ENCODE measurements at places on chromosomes 3 and 15.

GRCh38 chr15:78041946-78042345 lies 35.6 kb downstream of the TBC1D2B start:
- no peak for DNase-seq

GRCh38 chr3:194396539-194396858 lies 2.6 kb downstream of the GP5 start:
- DNase-seq, result peak; percentile 59

- DNase-seq, result no peak
Measured at GRCh38 chr15:63086947-63087346, 34.7 kb upstream of the LACTB start.

GRCh38 chr3:87997298-87997697 lies 61.5 kb downstream of the CGGBP1 start:
- DNase-seq, result no peak

DNA sequence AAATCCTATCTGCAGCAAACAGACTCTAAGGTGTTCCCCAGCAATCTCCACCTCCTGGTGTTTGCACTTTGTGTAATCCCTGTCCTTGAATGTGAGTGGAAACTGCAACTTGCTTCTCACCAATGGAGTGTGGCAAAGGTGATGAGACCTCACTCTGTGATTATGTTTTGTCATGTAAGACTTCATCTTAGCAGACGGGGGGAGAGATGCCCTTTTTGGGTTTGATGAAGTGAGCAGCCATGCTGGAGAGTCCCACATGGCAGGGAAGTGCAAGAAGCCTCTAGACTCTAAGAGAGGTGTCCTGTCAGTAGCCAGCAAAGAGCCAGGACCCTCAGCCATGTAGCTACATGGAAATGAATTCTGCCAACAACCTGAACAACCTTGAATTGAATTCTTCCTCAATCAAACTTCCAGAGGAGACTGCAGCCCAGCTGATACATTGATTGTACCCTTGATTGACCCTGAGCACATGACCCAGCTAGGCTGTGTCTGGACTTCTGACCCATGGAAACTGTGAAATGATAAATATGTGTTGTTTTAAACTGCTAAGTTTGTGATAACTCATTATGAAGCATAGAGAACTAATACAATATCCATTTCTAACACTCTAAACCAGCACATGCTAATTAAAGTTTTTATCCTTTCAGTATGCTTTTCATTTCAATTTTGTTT lies 71.4 kb upstream of the RASGRF1 start:
- DNase-seq, result no peak

DNA sequence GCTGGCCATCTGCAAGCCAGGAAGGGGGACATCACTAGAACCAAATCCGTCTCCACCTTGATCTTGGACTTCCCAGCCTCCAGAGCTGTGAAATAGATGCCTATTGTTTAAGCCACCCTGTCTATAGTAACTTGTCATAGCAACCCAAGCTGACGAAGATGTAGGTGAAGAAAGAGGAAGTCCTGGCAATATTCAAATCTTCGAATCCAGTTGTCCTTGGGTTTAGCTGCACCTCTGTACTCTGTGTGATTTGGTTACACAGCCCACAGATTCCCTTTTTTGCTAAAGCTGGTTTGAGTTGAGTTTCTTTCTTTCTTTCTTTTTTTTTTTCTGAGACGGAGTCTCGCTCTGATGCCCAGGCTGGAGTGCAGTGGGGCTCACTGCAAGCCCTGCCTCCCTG lies 68.0 kb upstream of the XCR1 start:
- no peak for DNase-seq

DNA sequence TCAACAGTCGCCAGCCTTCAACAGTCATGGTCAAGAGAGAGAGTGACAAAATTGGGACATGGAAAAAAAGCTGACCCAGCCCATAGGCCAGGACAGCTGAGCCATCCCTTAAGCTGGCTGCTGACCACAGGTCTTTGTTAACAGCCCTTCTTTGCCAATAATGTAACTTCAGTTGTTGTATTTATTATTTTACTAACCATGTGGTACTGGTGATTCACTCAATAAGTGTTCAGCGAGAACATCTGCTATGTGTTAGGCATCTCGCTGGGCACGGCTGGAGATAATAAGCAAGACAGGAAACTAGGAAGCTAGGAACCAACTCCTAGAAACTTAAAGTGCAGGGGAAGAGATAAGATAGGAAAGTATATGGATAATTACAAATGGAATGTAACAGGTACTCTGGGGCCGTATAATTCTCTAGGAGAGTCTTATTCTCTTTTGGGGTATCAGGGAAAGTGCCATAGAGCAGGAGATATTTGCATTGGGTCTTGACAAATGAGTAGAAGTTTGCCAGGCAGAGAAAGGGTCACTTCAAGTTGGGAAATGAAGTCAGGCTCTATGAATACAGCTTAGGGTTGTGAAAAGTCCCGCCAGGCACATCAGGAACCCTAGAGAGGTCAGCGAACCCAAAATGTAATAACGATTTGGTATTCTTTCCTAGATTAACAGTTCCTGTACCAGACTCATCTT lies 84.0 kb upstream of the TRA2B start:
- no peak for DNase-seq

DNA sequence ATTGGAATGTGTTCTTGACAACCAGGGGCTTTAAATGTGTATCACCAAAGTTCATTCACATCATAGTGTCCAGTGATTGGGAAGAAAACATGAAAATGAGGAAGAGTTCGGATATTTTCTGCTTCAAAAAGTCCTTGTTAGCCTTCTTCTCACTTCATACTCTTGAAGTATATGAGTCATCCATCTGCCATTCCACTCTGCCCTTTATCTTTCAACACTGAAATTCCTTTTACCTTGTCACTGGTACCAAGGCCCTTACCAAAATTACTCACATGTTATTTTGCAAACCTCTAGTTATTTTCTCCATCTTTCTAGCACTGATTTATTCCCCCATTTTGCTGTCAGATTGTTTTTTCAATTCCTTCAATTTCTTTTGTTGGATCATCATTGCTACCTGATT lies 32.5 kb downstream of the OR5H15 start:
- no peak for DNase-seq

GRCh38 chr15:49747340-49747739 lies 126.5 kb downstream of the DTWD1 start:
- DNase-seq, result no peak

- peak; percentile 31 for DNase-seq
Measured at GRCh38 chr15:79083154-79083553, 7.4 kb downstream of the RASGRF1 start.

DNA sequence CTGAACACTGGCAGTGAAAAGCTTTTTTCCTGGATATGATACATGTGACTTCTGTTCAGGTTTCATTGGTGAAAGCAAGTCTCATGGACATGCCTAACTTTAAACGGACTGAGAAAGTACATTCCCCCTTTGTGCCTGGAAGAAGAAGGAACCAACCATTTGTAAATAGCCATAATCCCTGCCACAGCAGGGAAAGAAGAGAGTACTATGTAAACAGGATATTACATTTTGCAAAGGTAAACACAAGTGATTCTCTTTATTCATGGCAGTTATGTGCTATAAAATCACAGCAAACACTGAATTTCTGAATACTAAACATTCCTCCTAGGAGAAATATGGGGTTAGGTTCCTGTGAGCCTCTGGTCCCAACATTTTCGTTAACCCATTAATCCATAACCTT lies 46.8 kb downstream of the PRICKLE2 start:
- no peak for DNase-seq

DNA sequence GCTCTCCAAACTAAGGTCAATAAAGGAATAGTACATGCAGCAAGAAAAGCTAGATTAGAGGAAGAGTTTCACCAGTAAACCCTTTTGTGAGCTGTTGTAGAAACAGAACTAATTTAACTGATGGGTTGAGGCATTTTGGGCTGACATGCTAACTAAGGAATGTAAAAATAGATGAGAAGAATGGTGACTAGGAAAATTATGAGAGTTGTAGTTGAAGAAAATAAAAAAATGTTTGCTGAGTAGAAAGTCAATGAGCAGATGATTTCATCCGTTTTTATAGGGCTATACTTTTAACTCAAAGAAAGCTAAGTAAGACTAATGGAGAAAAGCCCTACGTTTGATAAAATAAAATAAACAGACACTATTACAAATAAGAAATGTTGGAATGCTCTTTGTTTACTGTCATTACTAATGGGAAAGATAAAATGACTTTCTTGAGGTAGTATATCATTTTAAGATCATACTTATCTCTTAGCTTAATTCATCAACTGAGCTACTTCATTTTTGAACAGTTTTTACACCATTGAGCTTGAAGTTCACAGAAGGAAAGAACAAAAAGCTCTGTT lies 209.4 kb upstream of the DPH6 start:
- DNase-seq, result no peak

GRCh38 chr3:170524073-170524472 lies 61.8 kb downstream of the SLC7A14 start:
- no peak for DNase-seq

DNA sequence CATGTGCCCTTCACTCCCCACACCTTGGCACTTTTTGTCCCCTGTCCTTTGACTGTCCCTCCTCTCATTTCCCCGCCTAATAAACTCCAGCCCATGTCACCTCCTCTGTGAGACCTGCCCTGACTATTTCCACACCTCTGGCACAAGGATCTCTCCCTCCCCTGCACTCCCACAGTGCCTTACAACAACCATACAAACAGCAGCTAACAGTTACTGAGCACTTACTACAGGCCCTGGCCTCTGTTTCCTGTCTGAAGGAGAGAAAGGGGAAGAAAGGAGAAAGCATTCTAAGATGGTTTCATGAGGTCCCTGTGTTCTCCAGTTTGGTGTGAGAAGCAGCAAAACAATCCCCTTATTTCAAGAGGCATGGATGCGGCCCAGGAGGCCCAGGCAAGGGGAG lies 20.0 kb upstream of the TRH start:
- DNase-seq, result peak; percentile 12

- DNase-seq, result no peak
Measured at GRCh38 chr15:90402223-90402622, 14.2 kb downstream of the IQGAP1 start.

DNA sequence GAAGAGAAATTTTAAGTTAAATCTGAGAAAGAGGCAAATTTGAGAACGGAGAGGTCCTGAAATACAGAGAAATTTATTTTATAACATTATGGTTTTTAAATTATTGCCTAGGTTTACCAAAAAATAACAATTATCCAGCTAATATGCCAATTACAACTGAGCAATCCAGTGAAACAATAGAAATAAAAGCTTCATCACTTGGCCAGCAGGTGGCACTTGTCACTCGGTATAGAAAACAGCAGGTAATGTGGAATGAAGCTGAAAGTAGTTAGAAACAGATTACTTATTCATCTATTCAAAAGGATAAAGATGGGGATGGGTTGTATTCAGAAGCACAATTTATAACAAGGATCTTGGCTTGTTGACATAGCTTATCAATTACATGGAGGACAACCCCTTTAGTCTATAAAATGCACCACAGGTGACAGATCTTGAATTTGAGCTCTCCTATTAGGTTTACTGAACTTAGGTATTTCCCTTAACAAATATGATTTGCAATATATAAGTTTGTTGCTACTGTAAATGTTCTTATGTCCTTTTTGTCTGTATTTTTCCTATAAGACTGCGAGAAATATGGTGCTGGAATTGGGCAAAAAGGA lies 70.1 kb upstream of the GUCA1C start:
- no peak for DNase-seq

DNA sequence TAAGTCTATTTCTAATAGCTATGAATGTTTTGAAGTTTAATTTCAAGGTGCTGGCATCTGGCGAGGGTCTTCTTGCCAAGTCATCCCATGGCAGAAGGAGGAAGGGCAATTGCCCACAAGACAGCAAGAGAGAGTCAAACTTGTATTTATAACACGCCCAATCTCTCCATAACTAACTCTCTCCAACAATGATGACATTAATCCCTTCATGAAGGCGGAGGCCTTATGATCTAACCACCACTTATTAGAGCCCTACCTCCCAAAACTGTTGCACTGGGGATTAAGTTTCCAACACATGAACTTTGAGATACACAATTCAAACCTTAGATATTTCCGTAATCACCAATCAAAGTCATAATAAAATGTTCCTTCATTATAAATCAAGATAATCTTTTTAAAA lies 406.9 kb downstream of the CNTN6 start:
- DNase-seq, result no peak

- DNase-seq, result no peak
Measured at GRCh38 chr15:50144341-50145120, 25.5 kb upstream of the ATP8B4 start.

DNA sequence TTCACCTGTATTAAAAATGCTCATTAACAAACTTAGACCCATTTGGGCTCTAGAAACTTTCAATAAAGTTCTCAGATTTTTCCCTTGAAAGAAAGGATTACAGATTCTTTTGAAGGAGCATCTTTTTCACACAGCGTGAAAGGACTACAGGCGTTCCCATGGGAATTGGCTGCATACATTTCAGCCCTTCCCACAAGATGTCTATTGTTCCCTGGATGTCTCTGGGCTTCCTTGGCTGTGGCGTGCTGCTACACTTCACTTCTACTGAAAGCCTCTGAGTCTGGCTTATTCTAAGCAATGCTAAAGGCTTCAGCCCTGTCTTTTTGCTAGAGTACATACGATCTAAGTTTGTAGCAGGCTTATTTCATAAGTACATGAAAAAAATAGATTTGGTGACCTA lies 1.4 kb downstream of the VEPH1 start:
- no peak for DNase-seq

GRCh38 chr15:93179700-93180102 lies 90.7 kb upstream of the RGMA start:
- no peak for DNase-seq

- DNase-seq, result no peak
Measured at GRCh38 chr3:33372218-33373081, 67.8 kb downstream of the UBP1 start.

GRCh38 chr3:13497386-13497785 lies 17.3 kb downstream of the HDAC11 start:
- no peak for DNase-seq

GRCh38 chr3:10263646-10264363 lies 15.5 kb downstream of the TATDN2 start:
- no peak for DNase-seq

DNA sequence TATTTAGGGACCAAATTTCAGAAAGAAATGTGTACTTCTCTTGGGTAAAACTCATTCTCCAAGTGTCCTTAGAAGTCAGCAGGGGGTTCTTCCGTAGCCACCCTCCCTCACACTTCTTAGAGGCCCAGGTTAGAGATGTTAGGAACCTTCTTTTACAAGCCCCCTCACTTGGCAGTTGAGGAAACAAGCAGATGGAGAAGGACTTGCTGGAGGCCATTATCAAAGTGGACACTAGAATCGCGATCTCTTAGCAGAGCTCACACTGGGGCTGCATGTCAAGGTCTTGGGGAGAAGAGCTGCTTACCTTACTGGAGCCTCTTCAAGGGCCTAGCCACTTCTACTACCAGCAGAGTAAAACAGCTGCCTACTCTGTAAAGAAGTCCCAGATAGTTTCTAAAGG lies 69.4 kb upstream of the POLG start:
- DNase-seq, result no peak

DNA sequence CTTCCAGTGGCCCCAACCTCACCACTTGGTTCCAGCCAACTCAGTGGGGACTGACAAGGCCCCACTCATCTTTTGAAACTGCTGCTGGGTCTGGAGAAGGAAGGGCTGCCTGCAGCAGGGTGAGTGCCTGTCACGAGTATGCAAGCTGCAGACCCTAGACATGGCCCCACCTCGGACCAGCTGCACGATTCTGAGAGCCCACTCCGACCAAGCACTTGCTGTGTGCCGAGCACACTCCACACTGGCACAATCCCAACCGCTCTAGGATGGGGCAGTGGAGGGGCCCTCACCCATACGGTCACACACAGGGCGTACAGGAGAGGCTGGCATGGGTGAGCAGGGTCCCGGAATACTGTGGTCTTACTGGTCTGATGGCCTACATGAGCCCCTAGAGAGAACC lies 8.0 kb upstream of the PLXND1 start:
- DNase-seq, result no peak

- DNase-seq, result no peak
Measured at GRCh38 chr3:65173841-65174240, 486.0 kb upstream of the ADAMTS9 start.
